Fibroblast of pulmonary artery (primary cell): ENCODE measurements at places on chromosomes 7 and 10.
A peak's percentile ranks its signal among the peaks of the same experiment; 100 is the strongest.

GRCh38 chr10:81733542-81733941, 141.5 kb upstream of the NRG3 start:
- DNase-seq: no peak

DNA sequence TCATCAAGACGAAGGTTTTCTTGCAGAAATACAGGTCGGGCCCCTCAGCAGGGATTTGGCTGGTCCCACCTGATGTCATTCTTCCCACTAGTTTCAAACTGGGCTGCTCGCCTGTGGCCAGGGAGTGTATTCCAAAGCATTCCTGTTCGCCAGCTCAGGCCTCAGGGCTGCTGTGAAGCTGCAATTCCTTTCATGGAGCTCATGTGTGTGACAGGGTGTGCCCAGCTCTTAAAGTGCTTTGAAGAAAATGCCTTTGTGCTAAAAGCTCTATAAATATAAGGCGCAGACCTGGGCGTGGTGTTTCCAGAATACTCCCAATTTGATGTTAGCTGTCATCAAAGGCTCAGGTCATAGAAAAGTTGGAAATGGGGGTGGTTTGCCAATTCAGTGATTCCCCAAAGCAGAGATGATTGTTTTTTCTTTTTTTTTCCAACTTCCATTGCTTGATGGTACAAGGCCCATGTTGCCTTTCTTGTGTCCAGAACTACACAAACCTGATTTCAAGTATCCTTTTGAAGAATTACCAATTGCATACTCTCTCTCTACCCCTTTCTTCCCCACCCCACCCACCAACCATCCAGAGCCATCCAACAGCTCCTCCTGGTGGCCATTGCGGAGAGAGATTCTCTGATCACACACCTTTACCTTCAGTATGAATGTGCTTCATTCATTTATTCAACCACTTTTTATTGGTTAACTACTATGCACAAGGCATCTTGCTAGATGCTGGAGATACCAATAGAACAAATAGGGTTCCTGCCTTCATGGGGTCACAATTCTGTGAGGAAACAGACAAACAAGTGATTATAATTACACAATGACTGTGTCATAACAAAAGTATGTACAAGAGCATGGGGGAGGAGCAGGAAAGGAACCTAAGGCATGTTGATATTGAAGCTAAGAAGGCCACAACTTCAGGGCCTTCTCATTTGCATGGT, 297.3 kb upstream of the LYZL1 start:
- DNase-seq: peak; percentile 73

- no peak for DNase-seq
Observed at GRCh38 chr7:87877366-87878040, 1.2 kb downstream of the DBF4 start.

GRCh38 chr7:107045980-107046379, 1.5 kb downstream of the PRKAR2B start:
- peak; percentile 1 for DNase-seq

GRCh38 chr10:78691301-78692030, 377.3 kb upstream of the ZMIZ1 start:
- no peak for DNase-seq

DNA sequence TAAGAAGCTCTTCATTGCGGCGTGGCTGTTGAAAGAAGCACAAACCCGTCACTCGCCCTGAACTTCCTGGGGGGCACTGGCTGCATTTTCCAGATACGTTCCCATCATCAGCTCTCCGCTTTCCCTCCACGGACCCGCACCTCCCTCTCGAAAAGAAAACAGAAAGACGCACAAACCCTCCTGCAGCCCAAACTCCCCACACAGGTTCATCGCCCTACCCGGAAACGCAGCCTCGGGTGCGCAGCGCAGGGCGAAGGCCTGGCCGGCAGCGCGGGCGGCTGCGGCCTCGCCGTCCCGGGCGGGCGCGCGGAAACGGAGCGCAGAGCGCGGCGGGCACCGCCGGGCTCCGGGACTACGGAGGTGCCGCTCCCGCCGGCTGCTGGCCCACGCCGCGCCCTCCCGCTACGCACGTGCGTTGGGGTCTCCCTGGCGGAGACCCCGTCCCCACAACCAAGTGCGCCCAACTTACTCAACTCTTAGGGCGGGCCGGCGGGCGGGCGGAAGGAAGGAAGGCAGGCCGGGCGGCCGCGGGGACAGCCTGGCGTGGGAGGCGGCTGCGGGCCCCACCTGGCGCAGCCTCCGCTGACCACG, 822 bp downstream of the ZNF800 start:
- peak; percentile 33 for DNase-seq
